ENCODE measurements at places on chromosomes 2 and 18.

DNA sequence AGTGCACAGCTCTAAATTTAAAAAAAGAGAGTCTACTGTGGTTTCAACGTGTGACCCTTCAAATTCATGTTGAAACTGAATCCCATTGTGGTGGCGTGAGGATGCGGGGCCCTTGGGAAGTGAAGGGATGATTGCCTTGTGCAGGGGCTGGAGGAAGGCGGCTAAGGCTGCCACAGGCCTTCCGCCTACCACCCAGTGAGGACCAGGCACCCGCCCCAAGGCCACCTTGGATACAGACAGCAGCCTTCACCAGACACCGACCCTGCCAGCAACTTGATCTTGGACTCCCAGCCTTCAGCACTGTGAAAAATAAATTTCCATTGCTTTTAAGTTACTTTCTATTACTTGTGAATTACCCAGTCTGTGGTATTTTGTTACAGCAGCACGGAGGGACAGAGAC, 103.4 kb upstream of the TMEM18 start:
- no peak for DNase-seq

- no peak for DNase-seq
Observed at GRCh38 chr18:57258131-57258777, 94.1 kb upstream of the ST8SIA3 start.

DNA sequence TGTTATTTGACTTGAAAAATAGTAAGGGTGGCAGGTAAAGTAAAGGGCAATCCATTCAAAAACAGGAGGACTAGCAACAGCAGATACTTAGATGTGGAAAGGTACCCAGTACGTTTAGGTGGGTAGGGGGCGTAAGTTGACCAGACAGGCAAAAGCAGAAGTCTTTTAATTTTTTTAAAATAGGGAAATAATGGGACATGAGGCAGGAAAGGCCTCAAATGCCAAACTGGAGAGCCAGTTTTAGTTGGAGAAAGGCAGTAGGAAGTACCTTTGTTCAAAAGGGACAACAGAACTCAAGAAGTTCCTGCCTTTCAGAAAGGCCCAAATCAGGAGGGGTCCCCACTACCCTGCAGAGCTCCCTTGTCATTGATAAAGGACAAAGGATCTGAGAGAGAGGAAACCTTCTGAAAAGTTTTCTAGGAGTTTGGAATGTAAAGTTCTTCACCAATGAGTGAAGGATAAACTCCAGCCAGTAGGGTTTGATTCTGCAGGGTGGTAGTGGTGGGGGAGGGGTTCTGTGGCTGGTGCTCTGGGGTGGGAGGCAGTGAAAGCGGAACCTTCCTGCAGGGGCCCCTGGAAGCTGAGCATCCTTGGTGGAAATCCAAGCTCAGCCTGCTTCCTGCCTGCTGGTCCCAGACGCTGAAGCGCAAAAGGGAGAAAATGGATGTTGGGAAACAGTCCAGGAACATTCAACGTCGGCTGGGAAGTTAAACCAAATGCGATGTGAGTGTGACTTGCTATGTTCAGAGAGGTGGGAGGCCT, 40.1 kb downstream of the TMEM17 start:
- DNase-seq: no peak

GRCh38 chr2:99297994-99298393, 3.0 kb downstream of the LYG1 start:
- DNase-seq: no peak

DNA sequence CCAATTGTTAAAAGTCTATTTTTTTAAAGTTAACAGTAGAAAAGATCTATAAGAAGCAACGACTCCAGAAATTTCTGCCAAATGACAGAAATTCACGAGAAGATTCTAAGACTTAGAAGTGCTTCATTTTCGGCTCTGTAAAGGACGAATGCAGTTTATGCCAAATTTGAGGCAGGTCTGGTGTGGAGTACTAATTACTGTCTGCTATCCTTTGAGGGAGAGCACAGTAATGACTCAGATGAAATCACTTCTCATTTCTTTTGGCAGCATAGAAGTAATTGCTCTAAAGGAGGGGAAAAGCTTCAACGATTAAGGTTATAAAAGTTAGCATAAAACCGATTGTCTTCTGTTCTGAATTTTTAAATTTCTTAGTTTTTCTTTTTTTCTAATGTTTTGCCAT, 11.4 kb downstream of the G6PC2 start:
- no peak for DNase-seq

DNA sequence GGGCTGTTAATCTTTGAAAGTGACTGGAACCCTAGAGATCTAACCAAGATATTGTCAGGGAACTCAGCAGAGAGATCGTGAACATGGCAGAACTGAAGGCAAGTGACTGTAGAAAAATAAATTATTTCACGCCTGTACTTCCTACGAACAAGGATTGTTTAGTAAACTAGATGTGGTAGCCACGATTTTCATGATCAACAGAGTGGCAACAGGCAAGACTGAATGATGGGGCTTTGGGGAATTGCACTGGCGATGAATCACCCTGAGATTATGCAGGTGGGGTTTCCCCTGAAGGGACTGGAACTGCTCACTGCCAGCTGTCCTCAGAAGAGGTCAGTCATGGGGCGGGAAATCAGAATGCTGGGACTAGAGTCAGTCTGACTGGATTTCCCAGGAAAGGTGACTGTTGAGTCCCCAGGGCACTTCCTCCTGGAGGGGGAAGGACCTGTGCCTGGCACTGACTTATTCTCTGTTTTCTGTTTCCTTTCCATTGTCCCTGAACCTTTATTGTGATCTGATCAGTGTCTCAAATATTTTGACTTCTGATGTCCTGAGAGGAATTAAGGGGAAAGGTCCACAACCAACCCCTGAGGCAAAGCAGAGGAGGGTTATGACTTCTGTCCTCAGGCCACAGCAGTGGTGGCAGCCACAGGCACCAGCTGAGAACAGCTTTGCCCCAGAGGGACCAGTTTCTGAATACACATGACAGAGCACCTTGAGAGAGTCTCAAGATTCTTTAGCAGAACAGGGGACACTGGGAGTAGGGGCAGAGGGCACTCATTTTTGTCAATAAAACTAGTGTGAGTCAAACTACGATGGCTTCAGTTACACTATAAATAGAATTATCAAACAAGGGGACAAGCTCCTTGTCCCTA, 70.0 kb downstream of the NAB1 start:
- DNase-seq: peak; percentile 31

DNA sequence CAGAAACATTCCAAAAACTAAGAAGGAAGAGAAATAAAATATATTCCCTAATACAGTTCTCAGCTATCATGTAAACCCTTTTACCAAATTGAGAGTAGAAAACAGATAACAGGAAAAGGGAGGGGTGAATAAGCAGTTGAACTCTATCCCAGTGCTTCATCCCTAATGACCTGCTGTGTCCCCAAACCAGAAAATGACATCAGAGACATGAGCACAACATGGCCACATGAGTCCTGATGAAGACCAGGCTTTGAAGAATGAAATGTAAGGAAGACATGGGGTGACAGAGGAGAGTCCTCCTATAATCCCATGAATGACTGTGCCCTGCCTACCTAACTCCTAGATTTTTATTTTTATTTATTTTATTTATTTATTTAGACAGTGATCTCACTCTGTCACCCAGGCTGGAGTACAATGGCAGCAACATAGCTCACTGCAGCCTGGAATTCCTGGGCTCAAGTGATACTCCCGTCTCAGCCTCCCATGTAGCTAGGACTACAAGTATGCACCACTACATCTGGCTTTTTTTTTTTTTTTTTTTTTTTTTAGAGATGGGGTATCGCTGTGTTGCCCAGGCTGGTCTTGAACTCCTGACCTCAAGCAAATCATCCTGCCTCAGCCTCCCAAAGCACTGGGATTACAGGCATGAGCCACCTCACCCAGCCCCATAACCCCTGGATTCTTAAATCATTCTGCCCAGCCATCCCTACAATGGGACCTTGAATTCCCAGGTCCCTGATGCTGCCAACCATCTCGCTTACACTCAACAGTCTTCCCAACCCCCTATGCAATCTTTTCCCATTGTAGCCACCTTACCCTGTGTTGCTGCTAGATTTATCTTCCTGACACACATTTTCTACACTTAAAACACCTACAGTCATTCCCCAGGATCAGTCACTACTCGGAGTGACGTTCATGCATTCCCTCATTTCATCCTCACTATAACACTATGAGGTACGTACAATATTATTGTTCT, 64.5 kb downstream of the ANKRD44 start:
- DNase-seq: no peak

GRCh38 chr2:13698847-13699246, 933.7 kb upstream of the LRATD1 start:
- DNase-seq: no peak

DNA sequence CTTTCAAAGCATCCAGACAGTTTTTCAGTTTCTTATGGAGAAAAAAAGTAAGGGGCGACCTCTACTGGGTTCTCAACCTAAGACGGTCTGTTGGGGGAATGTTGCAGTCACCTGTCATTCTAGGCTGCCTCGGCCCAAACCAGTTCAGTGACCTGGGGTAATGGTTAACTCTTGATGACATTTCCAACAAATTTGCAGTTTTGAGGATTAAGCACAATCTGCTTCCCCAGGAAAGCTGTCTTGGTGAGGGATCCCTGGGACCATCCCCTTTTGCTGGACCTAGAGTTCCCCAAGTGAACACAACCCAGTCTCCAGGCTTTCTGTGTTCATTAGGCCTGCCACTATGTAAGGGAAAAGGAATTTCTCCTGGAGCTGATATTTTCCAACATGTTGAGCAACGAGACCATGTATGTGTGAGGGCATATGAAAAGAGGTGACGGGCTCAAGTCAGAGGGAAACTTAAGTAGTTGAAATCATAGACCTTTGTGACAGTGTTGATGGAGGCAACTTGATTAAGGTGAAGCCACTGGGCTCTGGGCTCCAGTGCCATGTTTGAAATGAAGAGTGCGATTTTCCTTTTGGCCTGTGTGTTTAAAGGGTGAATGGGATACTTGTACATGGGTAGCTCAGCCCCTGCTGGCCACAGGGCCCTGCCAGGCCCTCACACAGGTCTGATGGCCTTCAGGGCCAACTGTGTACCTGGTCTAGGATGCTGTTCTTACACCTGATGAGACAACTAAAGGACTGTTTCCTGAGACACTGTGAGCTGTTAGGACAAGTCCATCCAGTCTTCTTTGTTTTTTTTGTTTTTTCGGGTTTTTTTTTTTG, 27.0 kb downstream of the FOSL2 start:
- DNase-seq: no peak

DNA sequence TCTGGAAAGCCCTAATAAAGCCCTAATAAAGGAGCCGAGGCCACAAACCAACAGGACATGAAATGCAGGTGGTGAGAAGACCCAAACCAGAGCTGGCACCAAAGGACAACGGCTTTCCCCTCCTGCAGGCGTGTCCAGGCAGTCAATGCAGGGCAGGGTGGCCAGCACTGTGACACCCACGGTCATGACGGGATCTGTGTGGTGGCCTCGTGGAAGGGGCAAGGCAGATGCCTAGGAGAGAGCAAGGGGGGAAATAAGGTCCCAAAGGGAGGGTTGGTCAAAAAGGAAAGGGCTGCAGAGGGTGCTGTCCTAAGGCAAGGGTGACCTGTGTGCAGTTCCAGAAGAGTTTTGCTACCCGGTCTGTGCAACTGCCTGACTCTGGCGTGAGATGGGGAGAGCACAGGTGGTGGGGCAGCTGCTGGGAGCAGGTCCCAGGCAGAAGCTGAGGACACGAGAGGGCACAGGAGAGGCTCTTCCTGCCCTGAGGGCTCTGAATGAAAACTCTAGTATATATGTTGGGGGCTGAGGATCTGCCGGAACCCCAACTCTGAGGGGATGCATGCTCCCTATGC, 156.7 kb downstream of the TPO start:
- DNase-seq: no peak

DNA sequence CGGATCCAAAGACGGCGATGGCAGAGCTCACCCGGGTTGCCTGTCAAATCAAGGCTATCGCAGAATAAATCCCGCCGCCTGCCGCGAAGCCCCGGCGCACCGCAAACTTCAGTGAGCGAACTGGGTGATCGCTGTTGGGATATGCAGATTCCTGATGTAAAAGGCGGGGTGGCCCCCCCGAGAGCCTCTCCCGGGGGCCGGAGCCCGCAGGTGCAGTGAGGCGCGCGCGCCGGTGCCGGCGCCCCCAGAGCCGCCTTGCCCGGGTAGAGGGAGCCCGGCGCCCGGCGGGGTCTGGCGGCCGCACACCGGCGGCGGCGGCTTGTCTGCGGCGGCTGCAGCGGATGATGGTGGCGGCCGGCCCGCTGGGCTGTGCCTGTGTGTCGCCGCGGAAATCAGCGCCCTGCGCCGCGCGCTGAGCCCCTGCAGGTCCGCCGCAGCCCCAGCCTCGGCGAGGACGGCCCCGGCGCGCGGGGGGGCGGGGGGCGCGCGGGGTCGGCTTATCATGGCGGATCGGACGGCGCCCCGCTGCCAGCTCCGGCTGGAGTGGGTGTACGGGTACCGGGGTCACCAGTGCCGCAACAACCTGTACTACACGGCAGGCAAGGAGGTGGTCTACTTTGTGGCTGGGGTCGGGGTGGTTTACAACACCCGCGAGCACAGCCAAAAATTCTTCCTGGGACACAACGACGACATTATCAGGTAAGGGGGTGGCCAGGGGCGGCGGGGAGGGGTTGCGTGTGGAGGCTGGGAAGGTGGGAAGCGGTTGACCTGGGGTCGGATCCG, 1.3 kb downstream of the EML6 start:
- no peak for DNase-seq

DNA sequence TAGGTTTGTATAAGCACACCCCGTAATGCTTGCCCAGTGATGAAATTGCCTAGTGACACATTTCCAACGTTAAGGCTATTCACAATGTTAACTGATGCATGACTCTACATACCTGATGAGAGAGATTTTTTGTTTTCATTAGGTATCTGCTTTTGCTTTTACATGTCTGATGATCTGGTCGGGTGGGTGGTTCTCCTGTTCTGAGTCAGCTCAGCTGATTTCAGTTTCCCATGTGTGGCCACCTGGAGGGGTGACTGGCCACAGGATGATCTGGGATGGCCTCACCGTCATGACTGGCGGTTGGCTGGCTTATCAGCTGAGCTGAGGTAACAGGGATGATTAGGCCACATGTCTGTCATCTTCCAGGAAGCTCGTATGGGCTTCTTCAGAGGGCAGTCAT, 33.8 kb upstream of the ACYP2 start:
- no peak for DNase-seq

GRCh38 chr2:86147793-86148192, 41.8 kb downstream of the PTCD3 start:
- no peak for DNase-seq

DNA sequence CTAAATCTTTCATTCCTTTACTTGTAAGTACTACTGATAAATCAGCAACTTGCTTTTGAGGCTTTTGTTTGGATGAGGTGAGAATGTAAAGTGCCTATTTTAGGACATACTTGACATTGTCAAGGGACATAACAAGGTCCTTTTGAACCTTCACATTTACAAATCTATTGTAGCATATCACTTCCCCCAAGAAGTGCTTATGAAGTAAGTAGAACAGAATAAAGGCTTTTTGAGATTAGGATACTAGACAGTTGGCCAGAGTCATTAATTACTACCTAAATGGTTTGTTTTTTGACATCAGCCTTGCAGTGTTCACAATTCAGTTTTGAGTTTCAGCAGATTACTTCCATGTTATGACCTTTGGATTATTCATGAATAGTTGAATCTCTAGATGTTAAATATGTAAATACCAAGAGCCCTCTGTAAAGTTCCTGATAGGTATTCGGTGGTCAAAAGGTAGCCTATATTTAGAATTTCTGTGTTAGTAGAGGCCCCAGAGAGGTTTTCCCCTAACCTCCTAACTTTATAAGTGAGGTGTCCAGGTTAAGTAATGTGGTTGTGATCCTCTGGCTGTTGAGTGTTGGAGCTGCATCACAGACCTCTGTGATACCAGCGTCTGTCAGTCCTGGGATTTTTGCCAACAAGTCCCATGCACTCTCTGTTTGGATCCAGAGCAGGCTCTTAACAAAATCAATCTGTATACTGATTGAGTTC, 67.2 kb downstream of the LCLAT1 start:
- no peak for DNase-seq

- DNase-seq: no peak
Observed at GRCh38 chr2:37330681-37331080, 6.0 kb upstream of the PRKD3 start.

- DNase-seq: no peak
Observed at GRCh38 chr2:80361904-80362303, 57.4 kb upstream of the LRRTM1 start.

All from renal pelvis (tissue), 12 donors.